Activated naive CD8-positive, alpha-beta T cell treated with anti-CD3 and anti-CD28 coated beads, Interleukin-2, amount 50 U/mL, for 16 hours (primary cell): ENCODE measurements at places on chromosomes 2 and 18.
A peak's percentile ranks its signal among the peaks of the same experiment; 100 is the strongest.

GRCh38 chr18:22172594-22173049 is 3.2 kb downstream of the GATA6 start:
- DNase-seq: no peak

GRCh38 chr2:169291517-169291916 is 70.8 kb downstream of the LRP2 start:
- DNase-seq: no peak

GRCh38 chr2:120666433-120666832 is 69.2 kb upstream of the GLI2 start:
- no peak for DNase-seq

GRCh38 chr2:100692381-100692780 is 127.6 kb upstream of the NPAS2 start:
- no peak for DNase-seq

DNA sequence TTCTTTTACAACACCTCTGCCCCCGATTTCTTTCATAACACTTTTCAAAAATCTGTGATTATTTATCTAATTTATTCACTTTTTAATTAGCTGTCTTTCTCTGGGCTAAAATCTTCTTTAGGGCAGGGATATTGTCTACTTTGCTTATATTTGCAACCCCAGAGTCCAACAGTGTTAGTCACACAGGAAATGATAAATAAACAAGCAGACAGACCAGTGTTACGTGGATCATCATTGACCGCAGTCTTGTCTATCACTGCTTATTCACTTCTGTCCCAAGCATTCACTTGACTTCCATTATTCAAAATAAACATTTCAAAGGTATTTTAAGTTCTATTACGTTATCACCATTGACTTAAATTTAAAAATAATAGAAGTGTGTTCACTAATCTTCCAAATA is 237.6 kb upstream of the UBE2E3 start:
- DNase-seq: no peak

DNA sequence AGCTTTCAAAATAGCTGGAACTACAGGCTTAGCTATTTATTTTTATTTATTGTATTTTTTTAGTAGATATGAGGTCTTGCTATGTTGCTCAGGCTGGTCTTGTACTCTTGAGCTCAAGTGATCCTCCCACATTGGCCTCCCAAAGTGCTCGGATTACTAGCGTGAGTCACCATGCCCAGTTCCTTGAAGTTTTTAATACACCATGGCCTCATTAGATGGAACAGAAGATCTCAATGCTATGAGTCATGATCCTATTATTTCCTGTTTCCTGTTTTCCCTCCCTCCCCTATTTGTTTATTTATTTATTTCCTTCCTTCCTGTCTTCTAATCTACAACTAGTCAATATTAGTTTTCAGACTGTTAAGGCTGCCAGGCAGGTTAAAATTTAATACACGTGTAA is 309.0 kb downstream of the CMPK2 start:
- DNase-seq: no peak

DNA sequence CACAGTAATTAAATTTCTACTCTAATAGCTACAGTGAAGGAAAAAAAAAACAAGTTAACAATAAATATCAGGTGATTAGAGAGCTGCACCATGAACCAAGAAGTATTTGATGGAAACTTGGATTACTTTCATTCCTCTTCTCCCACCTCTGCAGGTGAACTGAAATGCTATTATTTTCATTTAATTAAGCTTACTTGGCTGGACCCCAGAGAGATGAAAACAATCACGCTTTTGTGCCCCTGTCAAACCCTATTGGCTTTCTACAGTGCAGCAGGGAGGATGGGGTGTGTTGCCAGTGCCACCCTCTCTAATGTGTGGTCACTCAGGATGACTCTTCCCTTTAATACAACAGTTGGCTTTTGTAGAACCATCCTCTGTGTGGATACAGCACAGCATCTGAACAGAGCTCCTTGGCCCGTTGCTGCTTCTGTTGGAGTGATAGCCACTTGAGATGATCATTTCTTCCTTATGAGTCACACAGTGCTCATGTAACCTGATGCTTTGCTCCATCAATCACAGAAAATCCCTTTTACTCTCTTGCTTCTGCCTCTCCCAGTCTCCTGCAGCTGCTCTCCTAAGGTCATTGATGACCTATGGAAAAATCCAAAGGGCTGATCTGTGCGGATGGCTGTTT is 5.5 kb upstream of the ARL4C start:
- no peak for DNase-seq

- DNase-seq: no peak
Observed at GRCh38 chr2:204260901-204261300, 284.4 kb upstream of the PARD3B start.

GRCh38 chr2:225002656-225003045 is 39.6 kb downstream of the DOCK10 start:
- DNase-seq: no peak

- DNase-seq: no peak
Observed at GRCh38 chr2:196510246-196510645, 129.3 kb upstream of the CCDC150 start.

DNA sequence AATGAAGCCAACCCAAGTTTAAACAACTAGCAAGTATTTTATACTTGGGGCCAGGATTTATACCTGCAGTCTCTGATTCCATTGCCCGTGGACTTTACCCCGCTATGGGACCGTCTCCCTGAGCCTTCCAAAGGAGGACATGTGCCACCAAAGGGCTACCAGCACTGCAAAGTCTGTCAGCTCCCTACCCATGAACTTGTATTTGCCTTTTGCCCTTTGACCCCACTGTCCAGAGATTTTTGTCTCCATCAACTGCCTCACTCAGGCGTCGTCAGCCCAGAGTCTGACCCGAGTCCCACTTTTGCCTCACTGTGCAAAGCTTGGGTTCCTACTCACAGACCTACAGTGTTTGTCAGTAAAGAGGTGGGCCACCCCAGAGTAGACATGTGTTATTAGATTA is 40.6 kb downstream of the B3GNT2 start:
- DNase-seq: no peak

- DNase-seq: no peak
Observed at GRCh38 chr18:6482198-6482977, 67.7 kb upstream of the L3MBTL4 start.

GRCh38 chr18:79988071-79988450 is 302 bp downstream of the TXNL4A start:
- peak; percentile 23 for DNase-seq

GRCh38 chr2:12488352-12489318 is 228.1 kb upstream of the TRIB2 start:
- DNase-seq: no peak

DNA sequence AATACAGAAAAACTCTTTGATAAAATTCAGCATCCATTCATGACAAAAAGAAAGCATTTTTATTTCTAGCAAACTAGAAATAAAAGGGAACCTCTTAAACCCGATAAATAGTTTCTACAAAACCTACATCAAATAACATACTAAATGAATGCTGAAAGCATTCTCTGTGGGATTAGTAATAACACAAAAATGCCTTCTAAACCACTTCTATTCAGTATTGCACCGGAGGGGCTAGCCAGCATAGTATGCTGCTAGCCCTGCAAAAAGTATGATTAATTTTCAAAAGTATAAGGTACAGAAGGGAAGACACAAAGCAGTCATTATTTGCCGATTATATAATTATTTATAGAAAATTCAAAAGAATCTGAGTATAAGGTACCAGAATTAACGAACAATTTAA is 145.2 kb downstream of the DTNB start:
- no peak for DNase-seq

DNA sequence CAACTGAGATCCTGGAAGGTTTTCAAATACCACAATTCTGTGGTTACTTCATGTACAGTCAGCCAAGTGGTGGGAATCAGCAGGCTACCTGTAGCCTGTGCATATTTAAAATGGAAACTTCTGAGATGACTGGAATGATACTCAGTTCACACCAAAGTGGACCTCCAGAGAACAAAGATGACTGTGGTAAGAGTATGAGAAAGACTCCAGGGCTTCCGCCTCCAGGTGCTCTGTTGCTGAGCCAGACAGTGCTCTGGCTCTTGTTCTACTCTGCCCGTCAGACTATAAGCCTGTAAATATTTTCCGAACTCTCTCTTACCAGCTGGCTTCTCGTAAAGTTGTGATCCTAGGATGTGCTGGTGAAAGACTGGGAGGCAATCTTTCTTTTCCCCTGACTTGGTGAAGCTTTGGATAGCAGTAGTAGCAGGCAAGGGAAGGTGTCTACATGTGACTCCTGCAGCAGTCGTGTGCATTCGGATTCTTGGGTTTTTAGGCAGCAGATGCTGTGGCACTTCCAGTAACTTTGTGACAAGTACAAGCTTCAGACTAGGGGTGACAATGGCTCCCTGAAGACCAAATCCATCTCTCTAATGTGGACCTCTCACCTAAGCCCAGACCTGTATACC is 23.1 kb downstream of the ST3GAL5 start:
- DNase-seq: no peak

DNA sequence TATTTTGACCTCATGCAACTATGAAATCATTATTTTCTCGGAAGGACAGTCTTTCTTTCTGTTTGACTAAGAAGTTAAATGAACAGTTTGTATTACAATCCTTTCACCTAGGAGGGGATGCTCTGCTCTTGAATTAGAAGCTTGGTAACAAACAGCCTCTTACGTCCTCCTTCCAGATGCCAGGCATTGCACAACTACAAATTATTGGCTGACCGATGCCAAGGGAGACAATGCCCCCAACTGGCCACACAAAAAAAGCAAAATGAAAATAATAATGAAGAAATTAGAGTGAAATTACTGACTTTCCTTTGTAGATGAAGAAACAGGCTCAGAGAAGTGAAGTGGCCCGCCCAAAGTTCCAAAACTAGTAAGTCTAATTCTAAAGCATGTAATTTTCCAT is 177.9 kb downstream of the CYRIA start:
- DNase-seq: no peak

DNA sequence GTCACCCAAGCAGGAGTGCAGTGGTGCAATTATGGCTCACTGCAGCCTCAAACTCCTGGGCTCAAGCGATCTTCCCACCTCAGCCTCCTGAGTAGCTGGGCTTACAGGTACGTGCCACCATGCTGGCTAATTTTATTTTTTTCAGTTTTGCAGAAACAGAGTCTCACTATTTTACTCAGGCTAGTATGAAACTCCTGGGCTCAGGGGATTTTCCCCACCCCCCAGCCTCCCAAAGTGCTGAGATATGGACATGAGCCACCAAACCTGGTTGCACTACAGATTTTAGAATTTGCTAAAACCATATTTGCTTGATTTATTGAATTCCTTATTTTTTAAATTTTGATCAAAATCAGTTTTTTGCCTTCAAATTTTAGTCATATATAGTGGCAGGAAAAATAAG is 1553.4 kb downstream of the LRP1B start:
- DNase-seq: no peak

- DNase-seq: no peak
Observed at GRCh38 chr18:39749154-39749553, 2183.6 kb upstream of the CELF4 start.

DNA sequence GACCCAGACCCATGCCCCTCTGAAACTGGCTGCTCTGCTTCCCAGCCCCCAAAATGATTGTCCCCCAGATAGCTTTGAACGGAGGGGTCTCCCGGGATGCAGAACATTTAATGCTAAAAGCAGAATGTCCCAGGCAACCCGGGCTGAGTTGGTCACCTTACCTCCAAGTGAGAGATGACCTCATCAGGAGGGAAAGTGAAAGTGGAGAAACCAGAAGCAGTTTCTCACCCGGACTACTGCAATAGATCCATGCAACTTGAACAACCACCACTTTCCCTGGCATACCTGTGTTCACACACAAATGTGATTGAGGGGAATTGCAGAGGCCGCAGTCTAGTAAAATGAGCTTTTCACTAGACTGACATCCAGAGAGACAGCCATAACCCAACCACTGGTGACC is 75.3 kb upstream of the NPAS2 start:
- DNase-seq: no peak

DNA sequence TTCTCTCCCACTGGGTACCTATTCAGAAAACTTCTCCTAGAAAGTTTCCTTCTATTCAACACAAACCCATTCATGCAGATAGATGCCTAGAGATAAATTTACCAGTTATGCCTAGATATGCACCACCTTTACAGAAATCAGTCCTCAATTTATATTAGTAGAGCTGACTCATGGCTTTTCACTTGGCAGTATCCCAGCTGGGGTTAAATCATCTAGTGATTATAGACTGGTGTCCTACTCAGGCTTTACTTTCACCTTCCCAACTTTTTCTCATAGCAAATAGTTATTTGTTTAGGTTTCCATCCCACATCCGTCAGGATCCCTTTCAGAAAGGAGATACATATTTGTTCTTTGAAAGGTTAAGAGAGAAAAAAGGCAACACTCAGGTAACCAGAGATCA is 124.5 kb downstream of the AQP4 start:
- DNase-seq: no peak

GRCh38 chr2:159209341-159210306 is 76.9 kb downstream of the WDSUB1 start:
- DNase-seq: no peak

DNA sequence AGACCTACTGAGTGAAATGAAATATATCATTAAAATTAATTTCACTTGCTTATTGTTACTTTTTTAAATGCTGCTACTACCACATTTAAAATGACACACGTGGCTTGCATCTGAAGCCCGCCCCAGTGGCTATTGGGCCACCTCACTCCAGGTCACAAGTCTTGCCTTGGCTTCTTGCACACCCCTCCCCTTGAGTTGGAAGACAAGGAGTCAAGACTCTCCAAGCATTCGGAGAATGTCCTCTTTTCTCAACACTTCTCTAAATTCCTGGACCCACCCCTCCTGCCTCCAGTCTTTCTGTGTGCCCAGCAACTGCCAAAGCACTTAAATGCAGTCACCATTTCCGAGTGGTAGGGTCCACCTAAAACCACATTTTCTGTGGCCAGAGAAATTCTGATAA is 73.4 kb downstream of the ZBTB7C start:
- DNase-seq: no peak

GRCh38 chr2:85924522-85924921 is 35.7 kb upstream of the ST3GAL5 start:
- DNase-seq: no peak

DNA sequence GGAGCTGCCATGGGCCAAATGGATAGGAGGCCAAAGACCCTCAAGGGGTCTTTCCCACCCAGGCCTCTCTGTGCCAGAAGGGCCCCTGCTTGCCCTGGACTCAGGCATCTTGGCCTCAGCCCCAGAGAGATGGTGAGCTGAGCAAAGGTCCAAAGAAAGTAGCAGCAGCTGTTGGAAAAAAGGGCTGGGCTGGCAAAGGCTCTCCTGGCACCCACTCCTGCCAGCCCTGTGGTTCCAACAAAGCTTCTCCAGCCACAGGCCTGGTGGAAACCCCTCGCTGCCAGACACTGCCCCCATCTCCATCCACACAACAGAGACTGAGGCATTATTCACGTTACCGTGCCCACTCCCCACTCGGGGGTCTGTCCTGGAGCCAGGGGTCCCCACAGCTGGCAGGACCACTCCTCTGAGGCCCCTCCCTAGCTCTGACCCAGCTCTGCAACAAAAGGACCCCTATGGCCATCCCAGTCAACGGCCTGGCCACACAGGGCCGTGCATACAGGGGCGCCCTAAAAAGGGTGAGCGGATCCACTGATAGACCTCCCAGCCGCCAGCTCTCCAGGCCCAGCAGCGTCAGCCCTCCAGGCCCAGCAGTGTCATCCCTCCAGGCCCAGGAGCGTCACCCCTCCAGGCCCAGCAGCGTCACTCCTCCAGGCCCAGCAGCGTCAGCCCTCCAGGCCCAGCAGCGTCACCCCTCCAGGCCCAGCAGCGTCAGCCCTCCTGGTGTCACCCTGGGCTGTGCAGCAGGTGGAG is 10.1 kb downstream of the BIN1 start:
- DNase-seq: no peak

- DNase-seq: no peak
Observed at GRCh38 chr2:73776869-73777519, 2.9 kb downstream of the DUSP11 start.

- DNase-seq: no peak
Observed at GRCh38 chr18:59446012-59446411, 86.9 kb upstream of the LMAN1 start.

- no peak for DNase-seq
Observed at GRCh38 chr18:62850619-62851306, 135.4 kb downstream of the PHLPP1 start.
